ENCODE measurements at places on chromosomes 6 and 20.

- DNase-seq, result peak; percentile 69
Observed at GRCh38 chr6:2196079-2196679, 49.2 kb downstream of the GMDS start.

GRCh38 chr20:37414224-37415035, 68.5 kb downstream of the SRC start:
- DNase-seq, result no peak

GRCh38 chr6:130223508-130223907, 757 bp upstream of the SAMD3 start:
- DNase-seq, result peak; percentile 18

DNA sequence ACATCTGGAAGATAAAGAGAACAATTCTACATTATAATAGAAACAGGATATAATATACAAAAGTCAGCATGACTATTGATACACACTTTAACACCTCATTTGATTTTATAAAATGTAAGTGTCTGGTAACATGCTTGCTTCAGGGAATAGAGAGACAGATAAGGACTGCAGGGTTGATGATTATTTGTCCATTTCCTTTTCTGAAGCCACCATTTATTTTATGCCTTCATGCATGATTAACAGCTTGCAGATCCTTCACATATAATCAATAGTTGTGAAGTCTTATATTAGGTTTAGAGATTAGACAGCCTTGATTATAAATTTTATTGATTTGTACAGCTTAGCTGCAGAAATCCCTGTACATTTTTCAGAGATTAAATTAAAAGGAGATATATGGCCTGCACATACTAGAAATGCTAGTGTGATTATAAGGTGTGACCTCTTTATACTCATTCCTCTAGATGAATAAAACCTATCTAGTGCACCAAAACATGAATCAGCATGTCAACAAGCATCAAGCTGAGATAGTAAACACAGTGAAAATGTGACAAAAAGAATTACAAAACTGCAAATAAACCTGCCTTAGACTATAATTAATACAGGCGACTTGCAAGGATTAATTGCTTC, 198.8 kb upstream of the THEMIS start:
- DNase-seq, result no peak

DNA sequence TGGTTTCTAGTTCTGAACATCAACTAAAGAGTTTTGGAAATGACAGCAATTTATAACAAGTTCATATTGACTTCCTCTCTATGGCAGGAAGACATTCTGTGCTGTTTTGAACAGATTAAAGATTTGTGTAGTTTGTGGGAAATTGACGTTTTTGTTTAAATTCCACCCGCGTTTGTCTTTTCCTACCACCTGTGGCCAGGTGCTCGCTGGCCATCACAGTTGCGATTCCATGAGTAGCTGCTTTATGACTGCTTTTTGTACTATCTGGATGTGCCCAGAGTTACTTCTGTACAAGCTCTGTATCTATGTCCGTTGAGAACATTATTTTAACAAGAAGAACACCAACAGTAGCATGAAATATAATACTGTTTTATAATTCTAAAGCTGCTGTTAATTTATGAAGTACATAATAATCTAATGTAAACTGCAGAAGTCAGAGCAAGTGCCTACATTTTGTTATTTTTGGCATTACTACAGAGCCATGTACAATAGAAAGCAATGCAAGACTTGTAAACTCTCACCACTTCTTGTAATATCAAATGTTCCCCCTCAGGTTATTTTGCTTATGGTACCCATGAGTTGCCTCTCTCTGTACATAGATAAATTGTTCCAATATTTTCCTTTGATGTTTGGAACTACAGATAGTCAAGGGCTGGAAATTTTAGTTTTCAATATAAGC, 33.5 kb downstream of the ZBTB2 start:
- no peak for DNase-seq

DNA sequence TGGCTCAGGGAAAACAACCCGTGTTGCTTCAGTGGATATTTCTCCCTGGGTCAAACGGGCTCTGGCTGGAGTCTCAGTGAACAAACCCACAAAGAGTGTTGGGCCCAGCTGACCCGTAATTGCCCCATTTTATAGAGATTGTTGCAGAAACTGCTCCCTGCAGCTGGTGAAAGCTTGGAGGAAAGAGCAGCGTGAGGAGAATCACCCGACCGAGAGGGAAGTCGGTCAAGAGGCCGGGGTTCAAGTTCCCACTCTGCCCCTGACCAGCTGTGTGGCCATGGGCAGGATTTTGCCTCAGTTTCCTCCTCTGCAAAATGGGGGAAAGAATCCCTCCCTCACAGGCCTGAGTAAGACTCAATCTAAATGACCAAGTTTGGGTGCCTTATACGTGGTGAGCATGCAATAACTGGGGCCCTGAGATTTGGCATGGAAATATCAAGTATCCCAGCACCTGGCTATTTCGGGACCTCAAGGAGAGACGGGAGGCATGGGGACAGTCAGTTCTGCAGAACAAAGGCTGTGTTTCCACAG, 1.7 kb upstream of the TGM2 start:
- DNase-seq, result no peak

DNA sequence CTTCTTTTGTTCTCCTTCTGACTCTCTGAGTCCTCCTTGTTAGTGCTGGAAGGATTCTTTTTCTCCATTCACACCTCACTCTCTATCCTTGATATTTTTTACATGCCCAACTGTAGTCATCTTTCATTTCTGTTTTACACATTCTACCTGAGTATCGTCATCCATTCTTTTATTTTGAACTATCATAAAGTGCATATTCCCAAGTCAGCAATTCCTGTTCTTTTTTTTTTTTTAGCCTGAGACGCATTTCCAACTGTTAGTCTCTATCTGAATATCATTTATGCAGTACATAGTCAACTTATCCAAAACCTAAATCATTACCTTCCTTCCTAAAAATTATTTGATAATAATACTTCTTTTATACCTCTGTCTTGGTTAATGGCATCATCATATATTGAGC, 207.5 kb downstream of the NKAIN2 start:
- no peak for DNase-seq

GRCh38 chr20:59412875-59413284, 112.5 kb downstream of the EDN3 start:
- DNase-seq, result no peak

GRCh38 chr6:75563032-75563431, 38.6 kb upstream of the SENP6 start:
- DNase-seq, result peak; percentile 54

- DNase-seq, result peak; percentile 95
Observed at GRCh38 chr6:148524471-148524882, 181.8 kb downstream of the SASH1 start.

- no peak for DNase-seq
Observed at GRCh38 chr6:163776906-163777686, 362.6 kb downstream of the QKI start.

- peak; percentile 52 for DNase-seq
Observed at GRCh38 chr6:79031821-79032590, 46.0 kb downstream of the PHIP start.

GRCh38 chr6:16591396-16592222, 169.7 kb downstream of the ATXN1 start:
- peak; percentile 55 for DNase-seq

- no peak for DNase-seq
Observed at GRCh38 chr6:108186226-108186625, 20.4 kb downstream of the NR2E1 start.

GRCh38 chr20:37506152-37506725, 14.8 kb upstream of the NNAT start:
- DNase-seq, result no peak

DNA sequence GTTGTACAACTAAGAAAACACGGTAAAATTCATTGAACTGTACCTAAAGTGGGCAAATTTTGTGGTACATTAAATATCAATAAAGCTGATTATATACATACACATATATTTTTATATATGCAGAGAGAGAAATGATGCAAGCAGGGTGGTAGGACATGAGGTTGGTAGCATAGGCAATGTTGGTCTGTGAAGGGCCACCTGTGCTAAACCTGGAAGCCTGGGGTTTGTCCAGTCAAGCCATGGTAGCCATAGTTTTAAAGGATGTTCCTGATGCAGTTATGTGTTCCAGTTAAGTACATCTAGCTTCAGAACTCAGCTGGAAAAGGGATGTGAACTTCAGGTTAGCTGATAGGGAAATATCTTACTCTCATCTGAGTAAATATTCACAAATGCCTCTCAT, 60.1 kb downstream of the TRIM38 start:
- DNase-seq, result no peak

DNA sequence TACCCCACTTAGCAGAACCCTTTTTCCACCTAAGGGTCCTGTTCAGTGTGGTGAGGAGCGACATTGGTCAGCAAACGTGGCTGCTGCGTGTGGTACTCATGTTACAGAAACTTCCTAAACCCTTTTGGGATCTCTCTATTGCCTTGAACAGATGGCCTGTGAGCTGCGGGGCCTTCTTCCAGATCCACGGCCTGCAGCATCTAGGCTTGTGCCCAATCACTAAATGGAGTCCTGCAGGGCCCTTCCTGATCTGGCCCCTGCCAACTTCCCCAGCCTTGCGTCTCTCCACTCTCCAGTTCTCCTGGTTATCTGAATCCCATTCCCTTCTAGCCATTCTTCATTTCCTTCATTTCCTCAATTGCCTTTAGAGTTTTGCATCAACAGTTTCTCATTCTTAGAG, 85.6 kb downstream of the PDE7B start:
- DNase-seq, result no peak

GRCh38 chr20:47960277-47960676, 175.0 kb upstream of the SULF2 start:
- no peak for DNase-seq

DNA sequence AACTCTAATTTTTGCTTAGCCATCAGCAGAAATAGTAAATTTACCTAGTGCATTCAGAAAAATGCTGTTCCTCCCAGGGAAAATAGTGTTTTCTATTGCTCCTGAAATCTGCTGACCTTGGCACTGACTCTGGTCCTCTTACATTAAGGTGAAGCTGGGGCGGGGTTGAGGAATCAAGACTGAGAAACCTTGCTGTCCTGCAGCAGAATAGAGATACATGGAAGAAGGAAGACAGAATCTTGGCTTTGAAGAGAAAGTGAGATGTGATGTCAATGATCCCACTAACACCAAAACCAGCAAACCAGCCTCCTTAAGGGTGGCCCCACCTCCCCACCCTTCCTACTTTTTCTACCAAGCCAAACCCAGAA, 840 bp upstream of the LY86 start:
- no peak for DNase-seq

DNA sequence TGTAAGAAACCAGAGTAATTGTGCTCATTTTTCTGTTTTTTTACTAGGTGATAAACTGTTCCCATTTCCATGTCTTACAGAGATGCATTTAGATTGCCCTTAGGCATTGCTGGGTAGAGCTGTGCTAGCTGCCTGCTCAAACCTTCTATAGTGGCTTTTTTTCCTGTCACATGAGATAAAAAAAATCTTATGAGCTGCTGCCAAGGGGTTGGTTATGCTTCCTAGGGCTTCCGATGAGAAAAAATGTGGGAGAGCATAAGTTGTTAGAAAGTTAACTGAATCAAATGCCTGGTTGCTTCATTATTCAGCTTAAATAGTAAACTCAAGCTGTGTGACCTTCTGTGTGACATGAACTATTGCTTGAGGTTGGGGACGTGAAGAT, 50.0 kb upstream of the NOX3 start:
- DNase-seq, result no peak

- DNase-seq, result no peak
Observed at GRCh38 chr6:43622541-43622940, 6.5 kb downstream of the GTPBP2 start.
